Effector memory CD4-positive, alpha-beta T cell (primary cell): ENCODE measurements at places on chromosomes 16 and 17.

- no peak for DNase-seq
These were observed 9.5 kb downstream of the KRT12 start for GRCh38 chr17:40857535-40857934.

GRCh38 chr17:43952724-43953666 lies 745 bp downstream of the PYY start:
- no peak for DNase-seq

DNA sequence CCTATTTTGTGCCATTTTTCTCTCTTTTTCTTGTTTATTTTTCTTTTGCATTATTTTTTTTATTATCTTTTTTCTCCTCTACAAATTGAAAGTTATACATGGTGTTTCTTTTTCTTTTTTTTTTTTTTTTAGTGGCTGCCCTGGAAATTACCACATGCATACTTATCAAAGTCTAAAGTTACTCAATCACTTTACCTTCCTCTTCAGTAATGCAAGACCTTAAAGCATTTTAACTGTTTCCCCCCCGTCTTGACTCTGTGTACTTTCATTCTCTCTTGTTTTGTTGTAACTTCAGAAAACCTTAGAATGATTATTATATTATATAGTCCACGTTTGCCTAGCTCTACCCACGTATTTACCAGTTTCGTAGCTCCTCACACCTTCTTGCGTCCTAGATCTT lies 33.3 kb upstream of the SMPD3 start:
- no peak for DNase-seq

GRCh38 chr16:2955779-2956578 lies 8.1 kb upstream of the KREMEN2 start:
- no peak for DNase-seq

- DNase-seq = no peak
These were observed 129.1 kb downstream of the AIPL1 start for GRCh38 chr17:6305613-6306360.

DNA sequence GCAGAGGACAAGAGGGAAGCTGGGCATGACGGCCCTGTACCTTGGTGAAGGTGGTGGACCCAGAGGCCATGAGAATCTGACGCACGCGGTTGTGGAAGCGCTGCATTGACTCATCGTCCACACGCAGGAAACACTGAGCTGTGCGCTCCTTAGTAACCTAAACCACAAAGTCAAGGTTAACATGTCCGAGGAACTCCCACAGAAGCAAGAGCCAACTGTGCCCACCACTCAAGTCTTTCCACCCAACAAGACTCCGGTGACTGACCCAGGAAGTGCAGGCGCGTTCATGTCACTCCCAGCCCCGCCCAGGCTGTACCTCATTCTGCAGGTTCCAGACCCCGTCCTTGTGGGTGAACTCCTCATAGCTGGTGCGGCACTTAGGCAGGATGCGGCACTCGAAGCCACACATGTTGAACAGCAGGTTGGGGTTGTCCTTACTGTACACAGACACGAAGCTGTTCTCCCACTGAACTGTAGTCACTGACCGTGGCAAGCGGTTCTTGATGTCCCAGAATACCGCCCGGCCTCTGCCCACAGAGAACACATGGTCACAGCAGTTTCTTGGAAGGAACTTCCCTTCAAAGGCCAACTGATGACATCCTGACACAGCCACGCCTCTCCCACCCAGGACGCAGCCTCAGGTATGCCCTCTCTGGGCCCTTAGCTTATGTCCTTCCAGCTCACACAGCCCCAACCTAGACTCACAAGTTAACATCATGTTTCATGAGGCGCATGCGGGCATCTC lies 11.5 kb downstream of the PRPF8 start:
- DNase-seq = peak; percentile 30

DNA sequence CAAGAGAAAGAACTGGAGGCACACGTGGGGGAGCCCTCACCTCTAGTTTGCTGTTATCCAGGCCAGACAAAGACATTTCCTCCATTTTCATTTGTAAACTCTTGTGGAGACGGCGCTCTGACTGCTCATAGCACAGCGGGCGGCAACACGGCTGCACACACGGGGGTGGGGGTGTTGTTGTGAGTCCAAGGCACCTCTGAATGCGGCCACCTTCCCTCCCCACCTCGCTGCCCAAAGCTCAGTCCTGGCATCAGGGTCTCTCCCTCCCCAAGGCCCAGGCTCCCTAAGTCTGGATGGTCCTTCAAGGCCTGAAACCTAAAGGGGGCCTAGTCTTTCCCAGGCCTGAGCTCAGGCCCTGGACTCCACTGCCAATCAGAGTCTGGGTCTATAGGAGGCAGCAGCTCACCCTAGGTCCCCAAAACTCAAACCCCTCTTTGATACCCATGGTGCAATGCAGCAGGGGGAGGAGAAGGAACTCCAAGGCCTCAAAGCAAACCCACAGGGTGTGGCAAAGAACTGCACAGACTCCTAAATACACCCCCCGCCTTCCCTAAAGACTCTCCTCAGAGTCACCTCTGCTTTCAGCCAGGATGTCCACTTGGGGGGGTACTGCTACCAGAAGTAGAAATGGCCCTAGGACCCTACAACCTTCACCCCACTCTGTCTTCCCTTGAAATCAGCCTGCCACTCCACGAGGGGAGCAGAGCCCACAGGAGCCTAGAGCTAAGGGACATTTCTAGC lies 1.5 kb downstream of the ATXN7L3 start:
- no peak for DNase-seq

DNA sequence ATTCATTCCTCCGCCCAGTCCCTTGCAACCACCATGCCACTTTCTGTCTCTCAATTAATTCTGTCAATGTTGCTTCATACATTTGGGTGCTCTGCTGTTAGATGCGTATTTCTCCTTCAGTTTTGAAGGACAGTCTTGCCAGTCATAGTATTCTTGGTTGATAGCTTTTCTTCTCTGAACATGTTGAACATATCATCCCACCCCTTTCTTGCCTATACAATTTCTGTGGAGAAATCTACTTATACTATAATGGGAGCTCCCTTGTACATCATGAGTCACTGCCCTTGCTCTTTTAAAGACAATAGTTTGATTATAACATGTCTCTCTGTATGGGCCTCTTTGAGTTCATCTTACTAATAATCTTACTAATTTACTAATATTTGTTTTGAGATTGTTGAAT lies 34.1 kb downstream of the RNF112 start:
- DNase-seq = no peak

GRCh38 chr17:28268610-28269313 lies 50.2 kb upstream of the TMEM97 start:
- no peak for DNase-seq

DNA sequence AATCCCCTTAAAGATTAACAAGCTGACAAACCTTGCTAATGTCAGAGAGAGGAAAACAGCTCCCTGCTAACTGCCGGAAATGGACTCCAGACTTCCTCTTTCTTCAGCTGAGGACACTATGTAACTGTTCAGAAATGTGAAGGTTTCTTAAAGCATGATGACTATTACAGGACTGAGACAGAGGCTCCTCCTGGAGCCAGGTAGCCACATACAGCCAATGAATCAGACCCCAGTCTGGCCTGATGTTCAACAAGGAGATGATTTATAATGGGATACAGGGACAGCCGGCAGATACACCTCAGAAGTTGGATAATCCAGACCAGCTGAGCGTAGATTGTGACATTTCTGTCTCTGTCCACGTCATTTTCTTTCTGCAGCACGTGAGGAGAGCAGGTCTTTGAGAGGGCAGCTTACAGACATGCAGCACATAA lies 216.2 kb downstream of the HS3ST3A1 start:
- DNase-seq = no peak

DNA sequence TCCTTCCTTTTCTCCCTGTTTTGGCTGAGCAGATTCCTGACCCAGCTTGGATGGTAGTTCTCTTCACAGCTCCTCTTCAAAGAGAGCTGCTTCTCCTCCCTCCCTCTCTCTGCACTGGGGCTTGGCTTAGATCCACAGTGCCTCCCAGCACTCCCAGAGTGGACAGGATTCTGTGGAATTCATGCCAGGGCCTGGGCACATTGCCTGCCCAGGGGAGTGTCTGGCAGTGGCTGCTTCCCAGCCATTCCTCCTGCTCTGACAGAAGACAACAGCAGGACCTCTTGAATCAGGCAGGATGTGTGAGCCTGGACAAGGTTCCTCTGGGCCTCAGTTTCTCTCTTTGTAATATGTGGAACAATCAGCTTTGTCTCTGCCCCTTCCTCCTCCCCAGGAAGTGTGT lies 4.5 kb upstream of the MMP28 start:
- DNase-seq = no peak

DNA sequence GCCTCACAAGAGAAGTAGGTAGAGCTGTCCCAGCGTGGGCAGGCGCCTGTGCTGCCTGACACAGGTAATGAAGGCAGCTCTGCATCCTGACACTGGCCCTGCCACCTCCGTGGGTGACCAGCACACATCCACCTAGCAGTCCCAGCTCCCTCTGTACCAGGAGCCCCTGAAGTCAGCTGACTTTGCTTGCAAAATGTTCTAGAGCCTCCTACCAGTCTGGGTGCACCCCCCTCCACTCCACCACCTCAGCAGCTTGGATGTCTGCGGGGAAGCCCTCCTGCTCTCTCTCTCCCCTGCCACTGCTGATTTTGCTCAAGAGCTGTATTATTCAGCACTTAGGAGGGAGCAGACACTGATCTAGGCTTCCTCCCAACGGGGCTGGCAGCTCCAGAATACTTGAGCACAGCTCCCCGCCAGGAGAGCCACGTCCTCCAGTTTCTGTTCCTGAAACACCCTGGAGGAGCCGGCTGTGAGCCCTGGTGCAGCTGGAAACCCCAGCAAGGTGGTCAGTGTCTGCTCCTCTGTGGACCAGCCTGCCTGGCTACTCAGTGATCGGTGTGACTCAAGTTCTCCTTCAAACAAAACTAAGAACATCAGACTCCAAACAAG lies 1.0 kb downstream of the RNF166 start:
- peak; percentile 48 for DNase-seq

GRCh38 chr17:77379832-77380231 lies 239.1 kb downstream of the SEC14L1 start:
- no peak for DNase-seq

- no peak for DNase-seq
These were observed 45.4 kb downstream of the BRCA1 start for GRCh38 chr17:43079641-43080302.

DNA sequence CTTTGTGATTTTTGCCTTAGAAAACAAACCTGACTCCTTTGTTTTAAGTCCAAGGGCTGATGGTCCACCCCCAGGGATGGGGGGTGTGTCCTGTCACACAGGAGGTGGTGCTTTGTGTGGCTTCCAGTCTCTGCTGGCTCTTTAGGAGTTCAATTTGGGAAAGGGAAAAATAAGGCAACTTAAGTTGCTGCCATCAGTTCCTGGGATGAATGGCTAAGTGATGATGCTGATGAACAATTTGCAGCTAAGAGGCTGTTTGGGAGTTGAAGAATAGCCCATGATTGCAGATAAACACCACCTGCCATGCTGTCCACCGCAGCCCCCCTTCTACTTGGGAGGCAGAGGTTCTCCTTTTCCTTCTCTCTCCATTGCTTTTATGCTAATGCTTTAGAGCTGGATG lies 40.2 kb downstream of the ARL4D start:
- DNase-seq = no peak

DNA sequence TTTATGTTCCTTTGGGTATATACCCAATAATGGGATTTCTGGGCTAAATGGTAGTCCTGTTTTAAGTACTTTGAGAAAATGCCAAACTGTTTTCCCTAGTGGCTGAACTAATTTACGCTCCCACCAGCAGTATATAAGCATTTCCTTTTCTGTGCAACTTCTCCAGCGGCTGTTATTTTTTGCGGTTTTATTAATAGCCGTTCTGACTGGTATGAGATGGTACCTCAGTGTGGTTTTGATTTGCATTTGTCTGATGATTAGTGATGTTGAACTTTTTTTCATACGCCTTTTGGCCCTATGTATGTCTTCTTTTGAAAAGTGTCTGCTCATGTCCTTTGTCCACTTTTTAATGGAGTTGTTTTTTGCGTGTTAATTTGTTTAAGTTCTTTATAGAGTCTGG lies 25.8 kb upstream of the TEKT1 start:
- no peak for DNase-seq

GRCh38 chr17:50117202-50118051 lies 12.5 kb downstream of the SAMD14 start:
- no peak for DNase-seq

- no peak for DNase-seq
These were observed 7.4 kb downstream of the MAP3K3 start for GRCh38 chr17:63629627-63630026.

DNA sequence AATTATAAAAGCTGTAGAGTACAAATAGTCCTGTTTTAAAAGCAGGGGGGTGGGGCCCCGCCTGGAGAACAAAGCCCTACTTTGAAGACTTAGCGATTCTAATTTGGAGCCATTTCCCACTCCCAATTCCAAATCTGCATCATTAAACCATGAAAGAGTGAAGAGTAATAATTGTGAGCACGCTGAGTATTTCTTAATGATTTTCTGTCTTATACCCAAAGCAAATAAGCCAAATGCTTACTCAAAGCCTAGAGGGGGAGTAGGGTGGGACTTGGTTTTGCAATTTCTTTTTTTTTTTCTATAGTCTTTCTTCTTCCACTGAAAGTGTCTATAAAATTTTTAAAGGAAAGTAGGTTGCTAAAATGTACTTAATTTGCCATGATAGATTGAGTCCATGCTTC lies 470.1 kb downstream of the TOX3 start:
- DNase-seq = no peak

DNA sequence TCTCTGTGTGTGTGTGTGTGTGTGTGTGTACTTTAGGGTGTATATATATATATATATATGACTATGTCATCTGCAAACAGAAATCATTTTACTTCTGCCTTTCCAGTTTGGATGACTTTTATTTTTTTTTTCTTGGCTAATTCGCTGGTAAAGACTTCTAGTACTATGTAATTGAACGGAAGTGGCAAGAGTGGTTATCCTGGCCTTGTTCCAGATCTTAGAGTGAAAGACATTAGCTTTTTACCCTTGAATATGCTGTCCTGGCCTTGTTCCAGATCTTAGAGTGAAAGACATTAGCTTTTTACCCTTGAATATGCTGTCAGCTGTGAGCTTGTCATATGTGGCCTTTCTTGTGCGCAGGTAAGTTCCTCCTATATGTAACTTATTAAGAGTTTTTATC lies 72.7 kb upstream of the MYOCD start:
- DNase-seq = no peak

DNA sequence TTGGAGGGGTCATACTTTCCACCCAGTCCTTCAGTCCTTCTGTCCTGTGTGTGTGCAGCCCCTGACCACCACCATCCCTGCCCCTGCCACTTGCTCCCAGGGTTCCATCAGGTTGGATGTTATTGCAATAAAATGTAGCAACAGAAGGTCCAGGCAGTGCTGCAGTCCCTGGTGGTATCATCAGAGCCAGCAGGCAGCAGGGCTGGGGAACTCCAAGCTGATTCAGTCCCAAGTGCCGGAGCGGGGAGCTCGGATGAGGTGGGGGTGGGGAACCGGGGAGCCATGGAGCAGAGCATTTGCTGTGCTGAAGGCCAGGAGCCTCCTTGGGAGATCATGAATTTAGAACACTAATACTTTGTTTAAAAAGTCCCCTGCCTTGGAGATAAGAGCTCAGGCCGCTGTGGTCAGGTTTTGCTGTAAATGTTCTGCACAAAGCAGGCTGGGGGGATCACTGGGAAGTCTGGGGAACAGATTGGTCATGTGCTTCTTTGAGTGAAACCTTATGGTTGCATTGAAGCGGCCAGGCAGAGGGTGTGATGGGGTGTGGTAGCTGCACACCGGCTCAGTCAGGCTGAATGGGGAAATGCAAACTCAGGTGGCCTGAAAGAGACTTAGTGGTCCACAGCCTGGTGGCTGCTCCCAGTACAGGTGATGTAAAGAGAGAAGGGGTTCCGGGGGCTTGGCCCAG lies 225.9 kb downstream of the SEC14L1 start:
- no peak for DNase-seq

GRCh38 chr17:58918884-58919283 lies 163.2 kb downstream of the PPM1E start:
- no peak for DNase-seq
